AG04450 (cell line): ENCODE measurements at places on chromosomes 11 and 22.

- DNase-seq: no peak
These were observed 1.5 kb downstream of the WNT7B start for GRCh38 chr22:45975164-45976161.

DNA sequence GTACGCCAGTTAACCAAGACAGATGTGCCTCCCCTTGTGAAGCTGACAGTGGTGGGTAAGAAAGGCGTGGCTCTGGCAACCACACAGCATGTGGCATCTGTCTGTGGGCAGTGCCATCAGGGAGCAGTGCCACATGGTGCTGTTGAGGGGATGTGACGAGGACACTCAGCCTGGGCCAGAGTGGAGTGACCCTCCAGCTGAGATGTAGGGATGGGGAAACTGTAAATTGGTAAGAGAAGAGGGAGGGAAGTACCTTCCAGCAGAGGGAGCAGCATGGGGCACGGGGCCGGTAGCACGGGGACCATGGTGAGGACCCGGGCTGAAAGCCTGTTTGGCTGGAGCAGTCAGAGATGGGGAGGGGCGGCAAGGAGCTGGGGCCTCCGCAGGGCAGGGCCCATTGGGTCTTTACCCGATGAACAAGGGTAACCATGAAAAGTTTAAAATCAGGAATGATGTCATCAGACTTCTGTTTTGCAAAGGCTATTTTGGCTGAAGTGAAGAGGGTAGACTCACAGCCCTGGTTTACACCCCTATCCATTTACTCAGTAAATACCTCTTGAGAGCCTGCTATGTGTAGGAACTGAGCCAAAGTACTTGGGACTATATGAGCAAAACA, 10.4 kb downstream of the TMPRSS6 start:
- no peak for DNase-seq

DNA sequence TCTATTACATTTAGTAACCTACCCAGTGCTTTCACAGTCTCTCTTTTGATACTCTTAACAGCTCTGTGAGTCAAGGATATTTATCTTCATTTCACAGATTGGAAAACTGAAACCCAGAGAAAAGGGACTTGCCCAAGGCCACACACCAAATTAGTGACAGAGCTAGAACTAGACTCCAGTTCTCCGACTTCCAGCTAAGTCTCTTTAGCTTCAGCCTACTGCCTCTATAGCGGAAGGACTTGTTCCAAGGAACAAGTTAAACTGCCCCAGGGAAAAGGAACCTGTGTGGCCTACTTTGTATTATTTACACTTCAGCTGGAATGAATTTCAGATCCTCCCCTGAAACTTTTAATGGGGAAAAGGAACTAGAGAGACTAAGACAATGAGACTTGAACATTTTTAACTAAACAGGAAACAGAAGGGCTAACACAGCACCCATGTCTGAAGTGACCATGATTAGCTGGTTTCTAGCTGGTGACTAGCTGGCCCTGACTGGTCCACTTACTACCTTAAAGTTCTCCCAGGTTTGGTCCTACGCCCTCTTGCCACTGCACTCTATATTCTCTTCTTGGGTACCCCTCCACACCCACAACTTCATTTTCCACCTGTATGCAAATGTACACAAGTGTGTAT, 1.3 kb downstream of the LRRC51 start:
- DNase-seq: no peak

GRCh38 chr11:72239313-72239848, 4.6 kb downstream of the PHOX2A start:
- no peak for DNase-seq

GRCh38 chr11:62806611-62807121, 1.4 kb upstream of the NXF1 start:
- no peak for DNase-seq

GRCh38 chr22:36741204-36741793, 34.6 kb downstream of the IFT27 start:
- no peak for DNase-seq

- no peak for DNase-seq
These were observed 385.7 kb downstream of the SOX6 start for GRCh38 chr11:15970506-15971214.

- DNase-seq: no peak
These were observed 10.0 kb downstream of the SLC37A2 start for GRCh38 chr11:125072961-125073590.

DNA sequence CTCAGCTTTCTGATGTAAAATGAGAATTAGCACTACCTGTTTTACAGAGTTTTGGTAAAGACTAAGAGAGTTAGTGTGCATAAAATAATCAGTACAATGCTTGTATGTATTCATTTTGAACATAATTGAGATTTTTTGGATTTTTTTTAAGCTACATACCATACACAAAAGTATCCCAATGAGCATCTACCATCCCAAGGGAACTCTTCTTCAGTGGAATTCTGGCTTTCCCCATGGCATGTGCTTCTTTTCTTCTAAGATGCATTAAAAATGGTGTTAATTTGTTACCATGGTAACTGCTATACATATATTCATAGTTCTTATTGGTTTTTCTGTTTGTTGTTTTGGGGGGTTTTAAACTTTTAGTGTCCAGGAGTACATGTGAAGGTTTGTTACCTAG, 17.7 kb downstream of the OR8D1 start:
- no peak for DNase-seq

DNA sequence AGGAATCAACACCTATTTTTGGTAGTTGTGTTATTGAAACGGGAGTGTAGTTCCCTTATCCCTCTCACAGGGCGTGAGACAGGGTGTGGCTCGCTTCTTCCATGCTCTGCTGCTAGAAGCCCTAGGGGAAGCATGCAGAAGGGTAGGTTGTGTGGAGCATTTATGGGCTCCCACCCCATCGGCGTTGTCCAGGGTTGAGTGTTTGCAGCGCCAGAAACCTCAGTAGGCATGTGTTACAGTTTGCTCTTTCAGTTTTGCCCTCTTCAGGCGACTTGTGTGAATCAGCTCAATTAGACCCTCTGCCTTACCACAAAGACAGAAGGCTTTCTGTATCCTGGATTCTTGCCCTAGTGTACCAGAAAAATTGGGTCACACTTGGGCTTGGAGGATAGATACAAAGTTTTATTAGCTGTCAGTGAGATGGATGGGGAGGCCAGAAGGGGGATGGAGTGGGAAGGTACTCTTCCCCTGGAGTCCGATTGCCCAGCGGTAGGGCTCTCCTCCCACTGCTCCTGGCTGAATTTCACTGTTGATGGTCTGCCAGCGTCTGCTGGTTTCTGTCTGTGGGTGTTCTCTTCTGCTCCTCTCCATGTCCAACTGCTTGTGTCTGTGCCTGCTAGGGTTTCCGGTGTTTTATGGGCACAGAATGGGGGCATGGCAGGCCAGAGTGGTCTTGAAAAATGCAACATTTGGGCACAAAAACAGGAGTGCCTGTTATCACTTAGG, 358.3 kb upstream of the CTSC start:
- no peak for DNase-seq

GRCh38 chr11:2677127-2677526, 22.7 kb downstream of the KCNQ1OT1 start:
- DNase-seq: no peak

DNA sequence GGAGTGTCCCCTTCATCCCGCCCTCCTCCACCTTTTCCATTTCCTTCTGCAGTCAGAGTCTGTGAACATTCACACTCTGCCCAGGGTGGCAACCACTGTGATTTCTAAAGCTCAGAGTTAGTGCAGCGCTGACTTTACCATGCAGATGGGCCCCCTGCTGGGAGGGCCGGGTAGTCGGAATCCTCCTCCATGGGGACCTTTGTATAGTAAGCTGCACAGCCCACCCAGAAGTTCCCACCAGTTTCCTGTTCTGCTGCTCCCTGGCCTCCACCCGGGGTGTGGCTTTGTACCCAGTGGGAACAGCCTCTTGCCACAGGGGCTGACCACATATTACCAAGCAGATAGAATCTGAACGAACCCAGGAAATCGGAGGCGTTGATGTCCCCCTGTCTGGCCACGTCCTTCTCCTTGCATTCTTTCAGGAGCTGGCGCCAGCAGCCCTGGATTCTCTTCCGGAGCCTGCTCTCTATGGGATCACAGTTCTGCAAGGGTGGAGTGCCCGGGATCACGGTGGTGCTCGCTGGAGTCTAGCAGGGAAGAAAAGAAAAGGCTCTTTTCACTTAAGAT, 125.3 kb downstream of the MPPED1 start:
- DNase-seq: no peak

DNA sequence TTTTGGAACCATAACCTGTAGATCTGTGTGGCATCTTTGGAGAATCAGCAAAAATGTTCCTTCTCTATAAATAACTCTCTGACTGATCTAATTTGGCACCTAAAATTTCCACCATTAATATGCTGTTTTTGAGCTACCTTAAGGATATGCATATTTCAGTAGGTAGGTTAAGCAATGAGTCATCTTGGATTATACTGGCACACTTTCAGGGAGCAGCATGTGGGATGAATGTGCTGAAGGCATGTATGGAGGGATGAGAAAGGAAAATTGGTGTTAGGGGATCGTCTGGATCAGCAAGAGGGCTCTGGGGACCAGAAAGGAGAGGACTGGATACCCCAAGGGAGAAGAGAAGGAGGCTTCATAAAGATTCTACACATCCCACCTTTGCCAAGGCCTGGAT, 44.6 kb upstream of the ELF5 start:
- DNase-seq: no peak

GRCh38 chr11:114251815-114252337, 44.3 kb upstream of the NNMT start:
- no peak for DNase-seq

DNA sequence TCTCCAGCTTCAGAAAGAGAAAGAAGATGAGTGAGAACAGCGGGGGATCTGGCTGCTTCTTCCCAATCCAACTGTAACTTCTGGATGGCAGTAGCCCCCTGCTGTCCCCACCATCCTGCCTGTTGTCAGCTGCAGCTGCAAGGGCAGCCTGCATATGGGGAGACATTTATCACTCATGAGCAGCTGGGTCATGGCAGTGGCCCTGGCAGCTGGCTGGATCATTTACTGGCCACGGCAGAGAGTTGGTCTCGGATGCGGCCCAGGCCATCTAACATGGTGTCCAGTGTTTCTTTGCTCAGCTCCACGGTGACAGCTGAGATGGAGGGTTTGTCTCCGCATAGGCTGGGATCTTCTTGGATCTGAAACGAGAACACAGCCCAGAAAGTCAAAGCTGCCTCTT, 14.8 kb downstream of the COMMD9 start:
- DNase-seq: no peak

- DNase-seq: no peak
These were observed 8.6 kb downstream of the SIGIRR start for GRCh38 chr11:405954-406795.

DNA sequence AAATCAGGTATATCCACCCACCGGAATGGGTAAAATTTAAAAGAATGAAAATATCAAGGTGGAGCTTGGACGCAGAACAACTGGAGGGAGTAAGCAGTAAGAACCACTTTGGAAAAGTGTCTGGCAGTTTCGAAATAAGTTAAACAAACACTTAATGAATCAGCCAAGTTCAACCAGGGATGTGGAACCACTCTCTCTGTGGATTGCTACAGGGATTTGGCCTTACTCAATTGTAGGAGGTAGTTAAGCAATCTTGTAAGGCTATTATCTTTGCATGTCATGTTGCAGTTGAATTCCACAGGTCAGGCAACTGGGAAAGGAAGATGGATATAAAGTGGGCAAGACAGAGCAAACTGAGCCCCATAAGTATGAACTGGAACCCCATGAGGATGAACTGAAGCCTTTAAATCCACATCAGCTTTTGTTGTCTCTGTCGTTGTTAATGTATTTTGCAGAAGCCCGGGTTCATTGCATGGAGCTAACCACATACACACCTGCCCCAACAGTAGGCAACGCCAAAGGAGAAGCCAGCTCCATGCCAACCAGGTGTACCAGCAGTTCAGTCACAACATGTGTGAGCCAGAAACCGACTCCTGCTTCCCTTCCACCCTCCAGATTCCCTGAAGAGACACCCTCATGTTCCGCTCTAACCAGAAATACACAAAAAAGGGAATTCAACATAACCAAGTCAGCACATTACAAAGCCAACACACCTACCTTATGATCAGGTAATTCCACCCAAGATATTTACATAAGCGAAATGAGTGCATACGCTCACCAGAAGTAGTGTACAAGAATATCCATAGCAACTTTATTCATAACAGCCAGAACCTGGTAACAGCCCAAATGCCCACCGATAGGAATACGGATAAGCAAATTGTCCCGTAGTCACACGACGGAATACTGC, 8.0 kb upstream of the SLC43A3 start:
- DNase-seq: peak; percentile 86

- no peak for DNase-seq
These were observed 53.2 kb downstream of the TSPAN18 start for GRCh38 chr11:44779736-44780520.

DNA sequence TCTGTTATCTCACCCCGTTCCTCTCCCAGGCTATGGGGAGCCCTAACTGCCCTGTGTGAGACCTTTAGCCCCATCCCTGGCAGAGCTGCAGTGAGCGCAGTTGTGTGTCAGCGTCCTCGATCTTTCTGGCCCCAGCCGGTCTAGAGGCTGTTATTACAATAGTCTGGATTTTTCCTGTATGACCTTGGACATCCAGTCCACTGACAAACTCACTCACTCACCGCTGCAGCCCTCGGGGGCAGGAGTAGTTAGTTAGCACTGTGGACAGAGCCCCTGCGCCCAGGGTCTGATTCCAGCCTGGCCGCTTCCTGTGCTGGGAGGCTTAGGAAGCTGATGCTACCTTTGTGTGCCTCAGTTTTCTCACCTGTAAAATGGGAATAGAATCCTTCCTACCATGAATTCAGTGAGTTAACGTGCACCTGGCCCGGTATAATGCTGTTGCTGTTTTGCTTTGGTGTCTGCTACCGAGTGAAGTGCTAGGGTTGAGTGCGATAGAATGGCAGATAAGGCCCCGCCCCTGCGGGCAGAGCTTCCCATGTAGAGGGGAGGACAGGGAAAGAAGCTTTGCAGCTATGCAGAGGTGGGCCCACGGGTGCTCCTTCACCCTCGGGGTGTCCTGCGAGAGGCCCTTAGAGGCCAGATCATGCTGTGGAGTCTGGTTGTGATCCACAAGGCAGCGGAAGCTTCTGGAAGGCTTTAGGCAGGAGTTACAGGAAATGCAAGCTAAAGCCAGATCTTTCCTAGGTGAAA, 3.0 kb downstream of the LRP5 start:
- no peak for DNase-seq

DNA sequence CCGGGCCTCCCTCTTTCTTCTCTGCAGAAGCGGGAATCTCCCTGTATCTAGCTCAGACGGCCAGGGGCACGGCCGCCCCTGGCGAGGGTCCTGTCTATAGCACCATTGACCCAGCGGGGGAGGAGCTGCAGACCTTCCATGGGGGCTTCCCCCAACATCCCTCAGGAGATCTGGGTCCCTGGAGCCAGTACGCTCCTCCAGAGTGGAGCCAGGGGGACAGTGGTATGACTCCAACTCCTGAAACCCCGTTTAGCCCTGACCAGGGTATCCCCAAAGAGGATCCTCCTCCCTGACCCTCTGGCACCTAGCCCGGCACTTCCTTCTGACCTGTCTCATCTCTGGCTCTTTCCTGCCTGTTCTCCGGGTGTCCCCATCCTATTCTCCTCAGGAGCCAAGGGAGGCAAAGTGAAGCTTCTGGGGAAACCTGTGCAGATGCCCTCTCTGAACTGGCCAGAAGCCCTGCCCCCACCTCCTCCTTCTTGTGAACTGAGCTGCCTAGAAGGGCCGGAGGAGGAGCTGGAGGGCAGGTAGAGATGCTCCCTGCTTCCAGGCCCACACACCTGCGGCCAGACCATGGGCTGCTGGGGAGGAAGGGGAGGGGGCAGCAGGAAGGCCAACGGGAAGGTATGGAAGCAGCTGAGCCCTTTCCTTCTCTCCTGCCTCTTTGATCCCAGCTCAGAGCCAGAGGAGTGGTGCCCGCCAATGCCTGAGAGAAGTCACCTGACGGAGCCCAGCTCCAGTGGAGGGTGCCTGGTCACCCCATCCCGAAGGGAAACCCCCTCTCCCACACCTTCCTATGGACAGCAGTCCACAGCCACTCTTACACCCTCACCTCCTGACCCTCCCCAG, 12.9 kb downstream of the ROBO3 start:
- DNase-seq: no peak

- peak; percentile 16 for DNase-seq
These were observed 36.6 kb downstream of the DCUN1D5 start for GRCh38 chr11:103055221-103055890.
